ENCODE measurements at places on chromosomes 3 and 15.
A peak's percentile ranks its signal among the peaks of the same experiment; 100 is the strongest.

DNA sequence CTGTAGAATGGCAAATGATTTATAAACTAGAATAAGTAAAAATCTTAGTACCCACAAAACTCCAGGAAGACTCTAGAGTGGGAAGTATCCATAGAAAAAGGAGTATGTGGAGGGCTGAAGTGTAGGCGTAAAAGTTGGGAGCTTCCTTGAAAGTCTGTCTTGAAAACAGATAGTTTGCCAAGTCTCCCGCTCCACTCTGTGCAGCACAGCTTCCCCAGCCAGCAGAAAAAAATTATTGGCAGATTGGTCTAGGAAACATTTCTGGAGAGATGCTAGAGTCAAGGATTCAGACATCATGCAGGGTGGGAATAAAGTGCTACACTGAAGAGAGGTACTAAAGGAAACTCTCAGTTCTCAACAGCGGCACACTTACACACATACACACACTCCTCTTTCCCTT is 53.4 kb upstream of the CD200R1L start:
- no peak for DNase-seq

DNA sequence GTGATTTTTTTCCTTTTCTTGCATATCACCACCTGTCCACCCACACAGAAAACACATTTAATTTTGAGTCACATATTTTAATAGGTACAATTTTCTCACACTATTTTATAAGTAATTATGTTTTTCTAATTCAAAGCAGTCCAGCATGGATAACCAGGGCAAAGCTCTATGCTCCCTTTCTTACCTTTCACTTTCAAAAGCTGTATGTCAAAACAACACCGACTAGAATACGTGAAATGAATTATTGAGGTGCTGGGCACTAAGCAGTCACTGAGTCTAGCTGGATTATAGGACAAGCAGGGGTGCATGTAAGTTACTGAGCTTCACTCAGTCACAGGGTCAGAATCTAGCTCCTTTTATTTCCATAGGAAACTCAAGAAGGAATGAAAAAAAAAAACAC is 60.6 kb downstream of the LSAMP start:
- DNase-seq = no peak

DNA sequence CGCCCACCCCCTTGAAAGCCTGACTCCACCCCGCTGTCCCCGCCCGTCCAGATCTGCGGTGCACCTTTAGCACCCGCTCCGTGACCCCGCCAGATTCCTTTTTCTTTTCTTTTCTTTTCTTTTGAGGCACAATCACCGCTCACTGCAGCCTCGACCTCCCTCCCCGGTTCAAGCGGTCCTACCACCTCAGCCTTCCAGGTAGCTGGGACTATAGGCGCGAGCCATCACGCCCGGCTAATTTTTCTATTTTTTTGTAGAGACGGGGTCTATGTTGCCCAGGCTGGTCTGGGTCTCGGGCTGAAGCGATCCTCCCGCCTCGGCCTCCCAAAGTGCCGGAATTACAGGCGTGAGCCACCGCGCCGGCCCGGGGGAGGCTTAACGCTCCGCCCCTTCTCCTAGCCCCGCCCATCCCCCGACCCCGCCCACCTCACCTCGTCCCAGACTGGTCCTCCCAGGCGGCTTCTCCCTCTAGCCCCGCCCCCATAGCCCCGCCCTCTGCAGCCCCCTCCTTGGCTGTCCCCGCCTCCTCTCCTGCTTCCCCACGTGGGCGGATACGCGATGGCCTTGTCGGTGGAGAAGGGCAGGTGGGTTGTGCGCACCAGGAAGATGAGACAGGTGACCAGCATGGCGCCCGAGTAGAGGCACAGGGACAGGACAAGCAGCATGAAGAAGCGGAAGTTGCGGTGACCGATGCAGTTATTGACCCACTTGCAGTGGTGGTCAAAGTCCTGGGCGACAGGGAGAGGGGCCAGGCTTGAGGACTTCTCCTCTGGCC is 3.2 kb downstream of the ZDHHC19 start:
- peak; percentile 37 for DNase-seq

GRCh38 chr3:81554801-81555200 is 206.6 kb downstream of the GBE1 start:
- DNase-seq = no peak

DNA sequence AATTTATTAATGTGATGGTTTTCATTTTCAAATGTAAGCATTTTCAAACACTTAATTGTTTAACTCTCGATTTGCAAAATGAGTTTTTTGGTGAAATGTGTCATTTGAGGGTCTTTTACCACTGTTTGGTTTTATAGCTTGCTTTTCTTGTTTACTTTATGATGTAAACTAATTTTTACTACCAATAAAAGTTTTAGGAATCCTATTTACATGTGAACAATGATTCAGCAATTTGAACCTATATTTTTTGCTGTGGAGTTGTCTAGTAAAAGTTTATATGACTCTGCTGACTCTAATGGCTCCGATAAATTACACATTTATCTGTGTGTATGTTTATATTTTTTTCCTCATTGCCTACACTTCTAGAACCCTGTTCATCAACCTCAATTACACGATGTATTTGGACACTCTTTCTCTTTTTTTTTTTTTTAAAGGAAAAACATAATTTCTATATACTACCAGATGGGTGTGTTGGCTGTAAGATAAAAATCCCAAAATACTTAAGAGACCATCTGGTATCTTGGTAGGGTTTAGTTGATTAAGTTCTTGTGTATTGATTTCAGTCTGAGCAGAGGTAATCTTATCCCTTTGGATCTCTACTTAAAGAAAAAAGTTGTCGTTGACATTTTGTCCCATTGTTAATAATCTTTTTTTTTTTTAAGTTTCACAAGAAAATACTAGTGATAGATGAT is 89.5 kb downstream of the PTPRG start:
- DNase-seq = no peak

GRCh38 chr15:85767785-85768529 is 26.8 kb downstream of the KLHL25 start:
- DNase-seq = no peak

DNA sequence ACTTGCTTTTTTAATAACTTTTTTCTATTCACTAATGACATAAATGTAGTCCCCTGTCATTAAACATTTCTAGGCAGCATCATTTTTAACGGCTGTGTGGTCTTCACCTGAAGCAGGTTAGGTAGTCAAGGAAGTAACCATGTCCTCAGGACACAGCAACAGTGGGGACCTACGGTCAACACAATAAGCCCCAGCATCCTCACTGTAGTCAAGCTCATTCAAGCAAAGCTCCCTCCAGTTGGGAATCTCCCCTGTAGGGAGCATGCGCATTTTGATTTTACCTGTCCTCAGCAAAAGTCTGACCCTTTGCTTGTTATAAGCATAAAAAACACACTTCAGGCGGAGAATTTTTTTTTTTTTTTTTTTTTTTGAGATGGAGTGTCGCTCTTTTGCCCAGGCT is 151.4 kb downstream of the SHQ1 start:
- no peak for DNase-seq

DNA sequence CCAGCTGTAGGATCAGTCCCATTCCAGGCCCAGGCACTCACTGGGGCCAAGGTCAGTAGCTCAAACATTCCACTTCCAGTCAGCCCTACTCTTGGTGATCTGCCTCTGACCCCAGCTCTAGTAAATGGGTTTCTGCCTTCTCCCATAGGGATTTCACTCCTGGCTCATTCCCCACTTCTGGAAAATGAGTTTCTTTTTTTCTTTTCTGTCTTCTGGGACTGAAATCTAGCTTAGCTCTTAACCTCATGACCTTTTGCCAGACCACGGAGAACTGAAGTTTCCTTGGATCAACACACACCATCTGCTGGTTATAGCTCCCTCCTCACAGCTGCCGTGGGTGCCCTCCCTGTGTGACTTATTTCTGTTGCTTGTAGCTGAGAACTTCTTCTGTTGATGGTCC is 21.3 kb downstream of the MME start:
- DNase-seq = no peak

DNA sequence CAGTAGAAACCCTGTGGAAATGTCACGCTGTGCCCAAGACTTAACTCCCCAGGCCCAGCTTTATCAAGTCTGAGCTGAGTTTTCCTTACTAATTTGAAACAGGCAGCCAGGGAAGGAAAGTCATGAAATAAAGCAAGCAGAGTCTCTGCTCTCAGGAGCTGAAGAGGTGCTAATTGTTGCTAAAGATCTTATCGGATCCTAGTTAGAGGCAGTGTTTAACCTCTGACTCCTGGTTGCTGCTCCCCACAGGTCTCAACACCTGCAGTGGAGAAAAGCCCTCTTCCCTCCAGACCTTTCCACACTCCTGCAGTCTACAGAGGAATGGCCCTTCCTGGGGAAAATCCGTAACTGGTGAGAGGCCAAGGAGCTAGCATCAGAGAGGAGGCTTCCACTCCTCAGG is 628.2 kb downstream of the NTRK3 start:
- no peak for DNase-seq

GRCh38 chr3:144324076-144324475 is 352.5 kb downstream of the DIPK2A start:
- DNase-seq = no peak

- no peak for DNase-seq
Observed at GRCh38 chr15:75347222-75348033, 589 bp downstream of the NEIL1 start.

GRCh38 chr3:154780263-154780662 is 299.9 kb upstream of the MME start:
- no peak for DNase-seq

DNA sequence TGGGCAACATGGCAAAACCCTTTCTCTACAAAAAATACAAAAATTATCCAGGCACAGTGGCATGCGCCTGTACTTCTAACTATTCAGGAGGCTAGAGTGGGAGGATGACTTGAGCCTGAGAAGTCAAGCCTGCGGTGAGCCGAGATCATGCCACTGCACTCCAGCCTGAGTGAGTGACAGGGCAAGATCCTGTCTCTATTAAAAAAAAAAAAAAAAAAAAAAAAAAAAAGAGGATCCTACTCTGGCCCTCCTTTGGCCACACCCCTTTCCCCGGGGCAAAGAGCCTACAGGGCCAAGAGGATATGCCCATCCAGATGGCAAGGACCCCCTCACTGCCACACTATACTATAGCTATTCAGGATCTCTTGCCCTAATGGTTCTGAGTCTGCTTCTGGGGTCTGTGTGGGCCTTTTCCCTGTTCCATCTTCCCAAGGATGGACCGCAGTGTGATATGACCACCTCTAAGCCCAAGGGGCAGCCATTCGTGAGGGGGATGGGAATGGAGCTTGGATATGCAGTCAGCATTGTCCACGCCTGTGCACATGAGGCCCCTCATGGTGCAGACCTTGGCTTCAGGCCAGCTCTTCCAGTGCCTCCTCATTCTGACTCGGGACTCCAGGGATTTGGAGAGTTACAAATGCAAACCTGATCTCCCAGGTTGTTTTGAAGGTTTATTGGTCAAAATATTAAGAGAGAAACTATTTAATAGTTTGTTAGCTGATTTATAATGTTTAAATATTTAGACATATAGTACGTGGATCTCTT is 7.3 kb downstream of the TYRO3 start:
- DNase-seq = no peak

GRCh38 chr3:101574388-101575112 is 570 bp downstream of the PCNP start:
- peak; percentile 17 for DNase-seq

DNA sequence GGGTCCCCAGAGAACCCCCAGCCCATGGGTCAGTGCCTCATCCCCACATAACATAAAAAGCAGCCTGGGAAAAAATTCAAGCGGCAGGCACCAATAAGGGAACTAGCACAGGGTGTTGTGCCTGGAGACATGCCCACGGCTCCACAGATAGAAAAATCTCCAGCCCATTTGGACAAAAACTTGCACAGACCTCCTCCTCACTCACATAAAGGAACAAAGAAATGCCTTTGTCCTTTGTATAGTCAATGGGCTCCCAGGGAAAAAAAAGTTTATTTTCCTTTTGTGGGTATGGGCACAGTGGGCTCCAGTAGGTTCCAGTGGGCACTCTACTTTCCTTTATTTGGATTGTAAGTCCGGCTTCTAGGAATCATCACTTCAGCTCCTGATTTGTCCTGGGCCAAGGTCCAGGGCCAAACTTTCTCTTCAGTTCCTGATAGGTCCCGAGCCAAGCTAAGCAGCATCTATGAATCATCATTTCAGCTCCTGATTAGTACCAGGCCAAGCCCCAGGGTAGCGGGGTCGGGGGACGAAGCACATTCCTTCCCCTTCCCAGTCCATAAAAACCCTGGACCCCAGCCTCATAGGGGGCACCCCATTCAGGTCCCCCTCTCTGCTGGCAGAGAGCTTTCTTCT is 1.6 kb upstream of the DNAH12 start:
- DNase-seq = no peak

DNA sequence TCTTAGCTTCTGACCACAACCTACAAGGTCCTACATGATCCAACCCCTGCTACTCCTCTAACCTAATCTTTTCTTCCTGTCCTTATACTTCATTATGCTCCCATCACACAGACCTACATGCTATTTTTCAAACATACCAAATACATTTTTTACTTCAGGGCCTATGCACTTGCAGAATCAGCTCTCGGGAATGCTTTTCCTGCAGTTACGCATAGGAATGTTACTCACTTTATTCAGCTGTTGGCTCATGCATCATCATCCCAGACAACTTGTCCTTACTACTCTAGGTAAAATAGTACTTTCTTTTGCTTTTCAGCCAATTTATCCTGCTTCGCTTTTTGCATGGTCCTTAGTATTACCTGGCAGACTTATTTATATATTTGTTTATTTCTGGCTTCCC is 105.6 kb downstream of the OXSM start:
- no peak for DNase-seq

DNA sequence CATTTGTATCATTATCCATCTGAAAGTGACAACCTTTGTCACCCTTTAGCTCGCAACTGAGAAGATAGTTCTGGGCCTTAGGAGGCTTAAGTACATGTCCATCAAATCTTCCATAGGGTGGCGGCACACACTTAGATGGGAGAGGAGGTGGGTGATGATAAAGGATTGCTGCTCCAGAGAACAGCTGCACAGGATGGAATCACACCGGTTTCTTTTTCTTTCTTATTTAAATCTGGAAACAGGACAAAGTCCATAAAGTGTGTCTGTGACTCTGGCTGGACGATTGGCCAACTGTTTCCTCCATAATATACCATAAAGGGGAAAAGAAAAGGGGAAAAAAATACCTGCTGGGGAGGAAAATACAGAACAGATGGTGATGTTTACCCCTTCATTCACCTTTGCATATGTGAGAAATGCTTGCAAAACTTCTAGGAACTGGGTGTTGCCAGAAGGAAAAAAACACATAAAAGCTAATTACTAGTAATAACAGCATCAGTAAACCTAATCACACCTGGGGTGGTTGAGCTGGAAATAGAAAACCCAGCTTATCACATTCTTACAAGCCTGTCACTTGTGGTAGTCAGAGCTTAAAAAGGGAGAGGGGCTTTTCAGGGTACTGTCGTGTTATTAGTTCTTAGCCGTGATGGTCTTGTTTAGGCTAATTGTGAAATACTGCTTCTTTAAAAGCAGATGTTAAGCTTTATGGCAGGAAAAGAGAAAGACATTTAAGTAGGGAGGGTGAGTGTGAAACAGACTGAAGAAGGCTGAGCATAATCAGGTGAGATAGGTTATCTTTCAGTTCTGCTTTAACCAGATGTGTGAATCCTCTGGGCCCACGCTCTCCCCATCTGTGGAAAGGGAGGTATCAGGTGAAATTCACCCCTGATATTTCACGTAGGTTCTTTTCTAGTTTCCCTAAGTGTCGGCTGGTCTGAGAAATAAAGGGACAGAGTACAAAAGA is 16.7 kb downstream of the C2CD4A start:
- DNase-seq = no peak

All from neuronal stem cell (in vitro differentiated cells).